Activated naive CD8-positive, alpha-beta T cell treated with anti-CD3 and anti-CD28 coated beads, Interleukin-2, amount 50 U/mL, for 16 hours (primary cell): ENCODE measurements at places on chromosomes 5 and 9.

DNA sequence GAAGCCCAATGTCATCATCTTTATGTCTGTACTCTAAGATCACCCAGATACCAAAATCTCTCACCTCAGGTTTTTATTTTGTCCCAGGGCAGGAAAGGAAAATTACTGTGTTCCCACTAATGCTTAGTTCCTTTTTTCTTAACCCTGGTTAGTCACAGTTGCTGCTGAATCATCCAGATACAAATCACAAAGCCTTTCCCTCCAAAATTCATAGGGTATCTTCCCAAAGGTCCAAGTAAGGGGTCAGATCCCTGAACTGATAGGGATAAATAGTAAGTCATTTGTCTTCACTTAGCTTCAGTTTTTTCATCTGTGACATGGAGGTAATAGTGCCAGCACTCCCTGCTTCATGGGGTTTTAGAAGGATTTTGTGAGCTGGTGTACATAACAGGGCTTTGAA lies 2.2 kb downstream of the PLCXD3 start:
- DNase-seq = no peak

DNA sequence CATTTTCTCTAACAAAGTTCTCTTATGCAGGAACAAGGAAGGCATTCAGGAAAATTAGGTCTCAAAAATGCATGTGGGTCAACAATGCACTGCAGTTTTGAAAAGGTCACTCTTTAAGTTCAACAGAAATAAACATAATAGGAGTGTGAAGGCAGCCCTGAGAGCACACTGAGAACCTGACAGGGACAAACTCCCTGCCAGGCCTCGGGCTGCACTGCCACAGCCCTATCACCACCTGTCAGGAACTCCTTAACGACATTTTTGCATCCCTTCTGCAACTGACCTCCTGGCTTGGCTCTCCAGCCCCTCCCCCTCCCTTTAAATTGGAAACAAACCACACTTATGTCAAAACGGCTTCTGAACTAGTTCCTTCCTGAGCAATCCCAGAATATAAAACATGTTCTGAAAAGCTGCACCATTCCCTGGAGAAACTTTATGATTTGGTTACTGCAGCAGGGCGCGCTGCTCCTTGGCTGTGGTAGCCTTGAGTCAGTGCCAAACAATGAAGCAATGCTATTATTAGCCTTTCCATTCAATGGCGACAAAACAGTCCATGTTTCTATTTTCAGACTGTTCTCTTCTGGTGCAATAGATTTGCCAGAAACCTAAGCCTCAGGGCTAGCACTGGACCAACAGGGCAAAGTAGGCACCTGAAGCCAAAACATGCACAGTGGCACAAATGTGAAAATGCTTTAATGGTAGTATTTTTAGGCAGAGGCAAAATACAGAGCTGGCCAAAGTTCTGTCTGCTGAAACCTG lies 160.1 kb upstream of the ZNF608 start:
- DNase-seq = no peak

DNA sequence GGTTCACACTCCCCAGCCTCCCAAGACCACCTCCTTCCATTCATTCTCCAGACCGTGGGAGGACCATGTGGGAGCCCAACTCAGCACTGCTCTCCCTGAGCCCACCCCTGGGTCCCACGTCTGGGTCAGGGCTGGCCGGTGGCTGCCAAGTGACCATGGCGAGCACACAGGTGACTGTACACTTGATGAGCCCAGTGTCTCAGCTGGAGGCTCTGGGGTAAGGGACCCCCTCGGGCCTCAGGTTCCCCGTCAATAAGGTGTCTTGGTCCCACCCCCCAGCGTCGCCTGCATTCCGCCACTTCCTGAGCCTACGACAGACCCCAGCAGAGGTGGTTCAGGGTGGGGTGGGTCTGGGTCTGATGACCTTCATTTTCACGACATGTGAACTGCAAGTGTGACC lies 38.8 kb downstream of the HK3 start:
- no peak for DNase-seq

DNA sequence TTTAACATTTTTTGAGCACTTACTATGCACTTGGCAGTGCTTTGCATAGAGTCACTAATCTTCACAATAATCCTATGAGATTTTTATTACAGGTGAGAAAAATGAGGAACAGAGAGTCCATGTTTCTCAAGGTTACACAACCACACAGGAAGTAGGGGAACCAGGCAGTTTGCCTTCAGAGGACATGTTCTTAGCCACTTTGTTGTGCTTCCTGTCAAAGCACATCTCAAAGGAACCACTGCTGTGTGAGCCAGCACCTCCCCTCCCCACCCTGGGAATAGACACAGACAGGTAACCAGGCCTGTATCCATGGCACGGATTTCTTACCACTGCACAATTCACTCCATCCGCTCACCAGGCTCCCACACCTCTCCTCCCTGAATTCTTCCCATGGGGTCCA lies 6.3 kb upstream of the DNAJB5 start:
- no peak for DNase-seq

- DNase-seq = no peak
Measured at GRCh38 chr9:33620738-33621439, 96.8 kb downstream of the ANKRD18B start.

DNA sequence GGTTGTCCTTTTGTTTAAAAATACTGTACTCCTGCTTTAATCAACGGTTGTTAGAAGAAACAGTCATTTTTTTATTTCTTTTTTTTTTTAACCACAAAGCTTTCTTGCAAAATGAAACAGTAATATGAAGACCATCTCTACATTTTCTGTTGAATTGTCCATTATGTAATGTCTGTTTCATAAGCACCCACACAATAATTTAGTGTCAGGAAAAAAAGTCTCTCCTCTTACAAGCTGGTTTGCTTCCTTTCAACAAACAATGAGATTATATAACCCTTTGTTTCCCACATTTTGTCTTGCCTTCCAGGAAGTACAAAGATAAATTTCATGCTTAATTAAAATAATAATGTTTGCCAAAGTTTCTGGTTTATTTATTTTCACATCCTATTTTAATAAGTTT lies 16.7 kb downstream of the CTNNAL1 start:
- DNase-seq = no peak

- DNase-seq = no peak
Measured at GRCh38 chr9:129334105-129334935, 156.3 kb upstream of the IER5L start.

GRCh38 chr9:137575364-137575715 lies 3.4 kb downstream of the DPH7 start:
- DNase-seq = no peak

GRCh38 chr5:4639946-4640345 lies 500.2 kb upstream of the ADAMTS16 start:
- no peak for DNase-seq

GRCh38 chr5:5315068-5315980 lies 107.2 kb upstream of the ICE1 start:
- no peak for DNase-seq

- no peak for DNase-seq
Measured at GRCh38 chr5:119631660-119632059, 2.3 kb downstream of the FAM170A start.

DNA sequence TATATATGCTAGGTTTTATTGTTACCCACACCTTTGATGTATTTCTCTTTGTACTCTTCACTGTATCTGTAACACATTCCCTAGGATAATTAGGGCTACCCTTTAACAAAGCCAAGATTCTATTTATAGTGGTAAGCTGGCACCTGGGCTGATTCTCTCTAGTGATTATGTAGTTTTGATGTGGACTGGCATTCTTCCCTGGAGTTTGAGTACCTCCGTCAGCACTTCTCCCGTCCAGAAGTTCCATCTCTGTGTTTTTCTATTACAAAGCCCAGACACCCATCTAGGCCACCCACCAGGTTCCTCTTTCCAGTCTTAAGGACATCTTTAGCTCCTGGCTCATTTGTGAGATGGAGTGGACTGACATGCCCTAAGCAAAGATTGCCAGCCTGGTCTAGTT lies 55.9 kb upstream of the CDKN2B start:
- DNase-seq = no peak

GRCh38 chr5:54760182-54760935 lies 225.0 kb downstream of the ESM1 start:
- no peak for DNase-seq

DNA sequence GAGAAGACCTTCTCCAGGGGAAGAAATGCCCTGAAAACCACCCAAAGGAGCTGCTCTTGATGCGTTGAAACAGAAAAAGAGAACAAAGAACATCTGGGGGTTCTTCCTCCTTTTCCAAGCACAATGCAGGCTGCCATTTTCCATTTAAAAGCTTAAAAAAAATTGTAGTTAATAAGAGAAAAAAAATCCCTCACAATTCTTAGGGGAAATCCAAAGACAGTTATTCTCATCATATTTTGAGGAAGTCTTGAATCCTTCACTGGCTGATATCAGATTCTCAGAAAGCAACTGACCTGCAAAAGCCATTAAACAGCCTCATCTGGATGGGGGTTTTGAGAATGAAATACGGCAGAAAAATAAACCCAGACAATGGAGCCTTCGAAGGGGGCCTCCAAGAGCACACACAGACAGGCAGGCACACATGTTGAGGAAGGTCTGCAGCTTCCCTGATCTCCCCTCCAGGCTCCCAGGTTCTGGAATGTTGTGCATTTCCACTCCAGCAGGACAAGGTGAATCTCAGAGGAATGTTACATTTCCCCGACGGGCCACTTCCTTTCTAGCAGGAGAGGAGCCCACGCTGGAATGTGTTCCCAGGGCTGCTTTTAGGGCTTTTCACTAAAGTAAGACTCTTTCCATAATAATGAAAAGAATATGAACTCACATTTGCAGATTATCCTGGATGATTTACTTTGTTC lies 159.4 kb upstream of the S1PR3 start:
- DNase-seq = no peak

GRCh38 chr9:12640866-12641636 lies 52.1 kb upstream of the TYRP1 start:
- DNase-seq = no peak

DNA sequence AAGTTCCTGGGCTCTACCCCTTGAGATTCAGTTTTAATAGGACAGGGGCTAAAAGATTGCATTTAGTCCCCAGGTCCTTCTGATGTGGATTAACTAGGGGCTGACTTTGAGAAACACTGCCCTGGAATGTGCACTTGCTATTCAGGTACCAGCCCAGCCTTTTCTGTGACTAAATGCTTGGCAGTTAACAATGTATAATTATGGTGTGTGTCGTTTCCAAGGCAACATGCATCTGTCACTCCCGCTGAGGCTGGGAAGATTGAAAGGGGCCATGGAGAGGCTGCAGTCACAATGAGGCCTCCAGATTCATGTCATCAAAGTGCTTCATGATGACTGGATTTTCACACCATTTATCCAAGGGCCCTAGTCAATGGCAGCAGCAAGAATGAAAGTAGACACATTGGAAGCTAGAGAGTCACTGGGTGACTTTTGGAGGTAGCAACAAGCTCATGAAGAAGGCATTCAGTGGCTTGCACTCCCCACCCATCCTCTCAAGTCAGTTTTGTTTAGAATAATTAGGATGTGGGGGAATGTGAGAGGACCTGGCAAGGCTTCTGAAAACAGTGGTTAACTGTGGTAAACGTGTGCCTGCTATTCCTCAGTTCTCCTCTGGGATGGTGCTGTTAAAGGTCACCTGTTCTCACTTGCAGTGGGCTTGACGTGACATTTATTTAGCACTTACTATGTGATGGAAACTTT lies 28.3 kb downstream of the RAI14 start:
- DNase-seq = no peak

DNA sequence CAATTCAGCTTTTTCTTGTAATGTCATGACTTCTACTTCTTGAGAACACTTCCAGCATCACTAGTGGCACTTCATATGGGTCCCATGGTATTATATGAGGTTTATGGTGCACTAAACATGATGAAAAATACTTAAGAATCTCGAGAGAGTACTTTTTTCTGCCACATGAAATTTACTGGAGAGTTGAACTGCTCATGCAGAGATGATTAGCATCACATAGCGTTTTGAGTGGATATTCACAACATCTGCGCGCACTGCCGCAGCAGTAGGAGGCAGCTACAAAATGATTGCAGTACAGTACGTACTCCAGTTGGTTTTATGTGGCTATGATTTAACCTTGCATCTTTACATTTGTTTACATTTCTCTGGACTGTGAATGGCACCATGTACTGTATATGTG lies 14.7 kb downstream of the RAD1 start:
- no peak for DNase-seq

DNA sequence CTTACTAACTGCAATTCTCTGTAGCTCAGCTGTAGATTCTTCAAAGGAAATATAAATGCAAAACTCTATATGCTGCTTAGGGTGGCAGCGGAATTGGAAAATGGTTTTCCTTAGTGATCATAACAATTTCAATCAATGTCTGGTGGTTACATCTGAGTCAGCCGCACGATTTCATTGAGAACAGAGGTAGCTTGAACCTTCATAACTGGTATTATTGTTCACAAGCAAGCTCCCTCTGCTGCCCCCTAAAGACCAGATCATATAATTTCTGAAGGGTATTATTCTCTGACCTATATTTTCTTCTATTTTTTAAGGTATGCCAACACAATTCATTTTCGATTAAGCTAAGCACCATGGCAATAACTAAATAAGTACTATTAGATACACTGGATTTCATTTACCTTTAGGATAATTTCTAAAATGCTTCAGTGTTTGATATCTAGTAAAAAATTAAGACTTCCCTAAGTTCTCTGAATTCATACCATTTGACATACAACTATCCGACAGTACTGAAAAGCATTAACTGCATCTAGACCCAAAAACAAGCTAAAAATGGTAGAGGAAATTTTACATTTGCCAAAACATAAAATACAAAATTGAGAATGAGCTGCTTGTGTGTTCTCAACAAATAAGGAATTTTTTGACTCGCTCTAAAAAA lies 181.1 kb upstream of the SPEF2 start:
- DNase-seq = no peak

- DNase-seq = no peak
Measured at GRCh38 chr9:76444322-76444929, 14.6 kb upstream of the GCNT1 start.

- peak; percentile 4 for DNase-seq
Measured at GRCh38 chr9:110183208-110184145, 24.5 kb downstream of the C9orf152 start.

GRCh38 chr5:154386952-154387629 lies 58.7 kb upstream of the SAP30L start:
- no peak for DNase-seq

GRCh38 chr9:82600536-82601292 lies 462.2 kb downstream of the RASEF start:
- no peak for DNase-seq

DNA sequence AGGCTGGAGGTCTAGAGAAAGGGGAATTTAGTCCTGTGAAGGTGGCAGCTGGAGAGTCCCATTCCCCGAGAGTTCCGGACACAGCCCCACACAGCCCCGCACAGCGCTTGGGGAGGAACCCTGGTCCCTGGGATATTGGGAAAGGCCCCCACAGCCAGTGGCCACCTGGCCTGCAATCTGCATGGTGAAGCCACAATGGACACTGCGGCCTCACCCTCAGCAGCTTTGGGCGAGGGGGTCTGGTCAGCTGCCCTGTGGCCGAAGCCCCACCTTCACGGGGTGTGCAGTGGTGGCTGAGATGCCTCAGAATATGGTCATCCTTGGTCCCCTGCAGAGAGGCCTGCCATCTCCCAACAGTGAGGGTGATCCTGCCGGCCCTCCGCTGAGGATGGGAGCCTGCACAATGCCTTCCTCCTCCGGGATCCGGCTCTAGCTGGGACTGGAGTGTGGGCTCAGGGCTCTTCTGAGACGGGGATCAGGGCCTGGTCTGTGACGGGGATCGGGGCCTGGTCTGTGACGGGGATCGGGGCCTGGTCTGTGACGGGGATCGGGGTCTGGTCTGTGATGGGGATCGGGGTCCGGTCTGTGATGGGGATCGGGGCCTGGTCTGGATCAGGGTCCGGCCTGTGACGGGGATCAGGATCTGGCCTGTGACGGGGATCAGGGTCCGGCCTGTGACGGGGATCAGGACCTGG lies 33.3 kb upstream of the TMEM250 start:
- DNase-seq = no peak
